Stimulated activated CD8-positive, alpha-beta memory T cell treated with anti-CD3 and anti-CD28 coated beads, Interleukin-7, amount 100 ng/mL, for 24 hours (primary cell): ENCODE measurements at places on chromosomes 12 and 14.

GRCh38 chr12:113151655-113152054 is 2.1 kb downstream of the CFAP73 start:
- no peak for DNase-seq

- DNase-seq = no peak
These were observed 236.6 kb downstream of the SEC23A start for GRCh38 chr14:38866461-38866860.

DNA sequence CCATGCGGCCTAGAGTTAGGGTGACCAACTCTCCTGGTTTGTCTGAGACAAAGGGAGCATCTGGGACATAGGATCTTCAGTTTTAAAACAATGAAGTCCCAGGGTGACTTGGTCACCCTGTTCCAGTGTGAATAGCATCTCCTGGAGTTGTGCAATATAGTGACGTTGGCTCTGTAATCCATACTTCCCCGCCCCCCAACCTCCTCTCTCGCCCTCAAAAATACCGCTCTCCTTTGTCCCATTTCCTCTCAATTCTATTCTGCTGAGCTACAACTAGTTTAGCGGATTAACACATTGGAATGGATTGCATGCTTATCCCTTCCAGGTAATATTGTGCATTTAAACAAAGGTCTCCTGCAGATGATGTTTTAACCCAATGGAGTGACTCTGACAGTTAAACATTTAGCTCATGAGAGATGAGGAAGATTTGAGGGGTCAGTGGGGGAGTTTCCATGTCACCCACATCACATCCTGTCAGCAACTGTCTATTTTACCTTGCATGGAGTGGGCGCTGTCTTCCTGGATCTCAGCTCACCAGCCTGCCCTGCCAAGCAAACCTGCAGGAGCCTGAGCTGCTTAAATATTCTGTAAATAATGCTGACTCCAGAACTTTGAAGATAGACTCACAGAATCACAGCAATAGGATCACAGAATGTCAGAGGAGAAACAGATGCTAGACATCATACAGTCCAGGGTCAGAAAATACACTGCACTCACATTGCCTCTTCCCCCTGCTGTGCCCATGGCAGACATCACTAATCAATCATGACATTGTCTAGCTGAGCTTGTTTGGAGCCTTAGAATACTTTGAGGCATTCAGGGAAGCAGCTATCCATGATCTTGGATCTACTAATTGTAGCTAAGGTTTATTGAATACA is 43.0 kb downstream of the MAP1LC3B2 start:
- DNase-seq = no peak

- no peak for DNase-seq
These were observed 102.0 kb downstream of the MGST1 start for GRCh38 chr12:16449459-16449858.

GRCh38 chr12:47757840-47758583 is 668 bp downstream of the RAPGEF3 start:
- no peak for DNase-seq

DNA sequence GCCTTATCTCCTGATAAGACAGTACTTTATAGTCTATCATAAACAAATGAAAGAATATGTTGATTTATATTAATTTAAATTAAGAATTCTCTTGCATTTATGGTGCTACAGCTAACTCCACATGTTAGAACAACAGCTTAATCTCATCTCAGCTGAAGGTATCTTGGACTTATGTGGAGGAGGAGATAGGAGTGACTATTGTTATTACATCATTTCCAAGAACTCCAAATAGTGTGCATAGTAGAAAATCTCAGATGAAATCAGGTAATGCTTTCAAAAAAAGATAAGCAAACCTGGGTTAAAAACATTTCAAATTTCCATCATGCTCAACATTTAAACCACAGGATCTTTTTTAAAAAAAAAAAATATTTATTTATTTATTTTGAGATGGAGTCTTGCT is 31.3 kb upstream of the ISM2 start:
- no peak for DNase-seq

DNA sequence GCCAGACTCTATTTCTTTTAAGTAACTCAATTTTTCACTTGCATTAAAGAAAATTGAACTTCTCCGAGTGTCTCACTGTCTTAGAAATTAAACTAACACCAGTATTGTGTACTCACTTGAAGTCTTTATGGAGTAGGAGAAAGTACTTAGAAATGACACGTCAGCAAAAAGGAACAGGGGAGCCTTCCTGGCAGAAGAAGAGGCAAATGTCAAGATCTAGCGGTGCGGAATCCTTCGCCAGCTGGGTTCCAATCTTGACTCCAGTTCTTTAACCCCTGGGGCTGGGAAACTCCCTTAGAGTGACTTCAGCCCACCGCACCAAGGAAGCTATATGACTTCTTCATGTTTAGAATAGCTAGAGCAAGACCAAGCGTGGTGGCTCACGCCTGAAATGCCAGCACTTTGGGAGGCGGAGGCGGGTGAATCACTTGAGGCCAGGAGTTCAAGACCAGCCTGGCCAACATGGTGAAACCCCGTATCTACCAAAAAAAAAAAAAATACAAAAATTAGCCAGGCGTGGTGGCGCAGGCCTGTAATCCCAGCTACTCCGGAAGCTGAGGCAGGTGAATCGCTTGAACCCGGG is 34.4 kb downstream of the WBP11 start:
- no peak for DNase-seq

- DNase-seq = no peak
These were observed 146.3 kb upstream of the CNOT2 start for GRCh38 chr12:70096759-70097410.

GRCh38 chr12:83700838-83701237 is 1014.1 kb downstream of the TMTC2 start:
- no peak for DNase-seq

- no peak for DNase-seq
These were observed 688.8 kb downstream of the TMEM121 start for GRCh38 chr14:106215229-106215628.

DNA sequence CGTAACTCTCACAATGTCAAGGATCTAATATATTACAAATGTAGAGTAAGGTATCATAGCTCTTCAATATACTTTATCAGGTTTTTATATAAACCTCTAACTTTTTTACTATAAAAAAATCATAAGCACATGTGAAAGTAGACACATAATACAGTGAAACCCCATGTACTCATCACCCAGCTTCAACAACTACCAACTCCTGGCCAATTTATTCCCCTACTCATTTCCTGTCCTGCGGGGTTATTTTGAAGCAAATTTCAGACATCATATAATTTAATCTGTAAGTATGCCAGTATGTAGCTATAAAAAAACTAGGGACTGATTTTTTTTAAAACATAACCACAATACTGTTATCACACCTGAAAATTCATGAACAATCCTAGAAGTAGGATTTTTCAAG is 47.7 kb downstream of the NOPCHAP1 start:
- DNase-seq = no peak

DNA sequence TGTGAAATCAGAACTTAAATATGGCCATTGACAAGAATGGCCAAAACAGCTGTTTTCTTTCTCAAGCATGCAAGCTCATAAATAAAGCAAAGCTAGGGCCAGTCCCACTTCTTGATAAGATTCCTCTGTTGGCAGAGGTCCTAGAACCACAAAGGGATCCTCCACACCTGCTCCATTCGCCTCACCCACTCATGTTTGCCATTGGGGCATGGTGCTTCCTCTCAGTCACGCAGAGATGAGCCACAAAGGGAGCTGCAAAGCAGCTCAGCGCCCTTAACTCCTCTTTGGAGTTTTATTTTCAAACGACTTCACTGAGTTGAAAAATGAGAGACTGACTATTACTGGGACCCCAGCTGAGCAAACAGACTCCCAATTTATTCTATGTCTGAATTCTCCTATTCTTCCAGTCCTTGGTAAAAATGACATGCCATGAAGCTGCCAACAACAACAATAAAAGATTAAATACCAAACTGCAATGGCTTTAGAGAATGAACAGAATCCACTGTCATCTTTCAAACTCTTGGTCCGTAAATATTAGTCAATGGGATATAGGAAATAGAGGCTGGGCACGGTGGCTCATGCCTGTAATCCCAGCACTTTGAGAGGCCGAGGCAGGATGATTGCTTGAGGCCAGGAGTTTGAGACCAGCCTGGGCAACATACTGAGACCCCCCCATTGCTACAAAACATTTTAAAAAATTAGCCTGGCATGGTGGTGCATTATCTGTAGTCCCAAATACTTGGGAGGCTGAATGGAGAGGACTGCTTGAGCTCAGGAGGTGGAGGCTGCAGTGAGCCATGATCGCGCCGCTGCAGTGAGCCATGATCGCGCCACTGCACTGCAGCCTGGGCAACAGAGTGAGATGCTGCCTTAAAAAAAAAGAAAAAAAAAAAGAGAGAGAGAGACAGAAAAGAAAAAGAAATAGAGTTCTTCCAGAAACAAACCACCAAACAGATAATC is 16.4 kb downstream of the MANSC1 start:
- no peak for DNase-seq

DNA sequence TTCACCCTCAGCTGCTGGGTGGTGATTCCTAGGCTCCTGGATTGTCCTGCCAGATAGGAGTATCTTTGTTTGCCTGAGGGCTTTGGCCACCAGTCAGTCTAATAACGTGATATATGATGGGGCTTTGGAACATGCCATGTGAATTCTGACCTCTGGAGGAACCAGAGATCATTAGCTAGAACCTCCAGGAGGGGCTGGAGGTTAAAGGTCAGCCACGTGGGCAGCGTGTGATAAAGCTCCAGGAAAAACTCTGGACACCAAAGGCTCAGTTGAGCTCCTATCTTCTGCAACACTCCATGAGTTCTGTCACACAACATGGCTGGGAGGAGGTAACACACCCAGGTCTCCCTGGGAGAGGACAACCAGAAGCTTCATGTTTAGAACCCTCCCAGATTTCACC is 251.1 kb downstream of the DAD1 start:
- DNase-seq = no peak
